ENCODE measurements at places on chromosomes 2 and 18. TPM values are rescaled to one million over a fixed set of nuclear protein-coding genes. Genes with fewer than 3 reads are reported as not detected.

Gene TBR1
- total RNA-seq: 0.05 TPM

- DNase-seq: peak; percentile 59
These were observed 55.9 kb upstream of the CTLA4 start for GRCh38 chr2:203811491-203812221.

GRCh38 chr2:3536682-3537632 lies 17.6 kb upstream of the ADI1 start:
- DNase-seq: no peak

DNA sequence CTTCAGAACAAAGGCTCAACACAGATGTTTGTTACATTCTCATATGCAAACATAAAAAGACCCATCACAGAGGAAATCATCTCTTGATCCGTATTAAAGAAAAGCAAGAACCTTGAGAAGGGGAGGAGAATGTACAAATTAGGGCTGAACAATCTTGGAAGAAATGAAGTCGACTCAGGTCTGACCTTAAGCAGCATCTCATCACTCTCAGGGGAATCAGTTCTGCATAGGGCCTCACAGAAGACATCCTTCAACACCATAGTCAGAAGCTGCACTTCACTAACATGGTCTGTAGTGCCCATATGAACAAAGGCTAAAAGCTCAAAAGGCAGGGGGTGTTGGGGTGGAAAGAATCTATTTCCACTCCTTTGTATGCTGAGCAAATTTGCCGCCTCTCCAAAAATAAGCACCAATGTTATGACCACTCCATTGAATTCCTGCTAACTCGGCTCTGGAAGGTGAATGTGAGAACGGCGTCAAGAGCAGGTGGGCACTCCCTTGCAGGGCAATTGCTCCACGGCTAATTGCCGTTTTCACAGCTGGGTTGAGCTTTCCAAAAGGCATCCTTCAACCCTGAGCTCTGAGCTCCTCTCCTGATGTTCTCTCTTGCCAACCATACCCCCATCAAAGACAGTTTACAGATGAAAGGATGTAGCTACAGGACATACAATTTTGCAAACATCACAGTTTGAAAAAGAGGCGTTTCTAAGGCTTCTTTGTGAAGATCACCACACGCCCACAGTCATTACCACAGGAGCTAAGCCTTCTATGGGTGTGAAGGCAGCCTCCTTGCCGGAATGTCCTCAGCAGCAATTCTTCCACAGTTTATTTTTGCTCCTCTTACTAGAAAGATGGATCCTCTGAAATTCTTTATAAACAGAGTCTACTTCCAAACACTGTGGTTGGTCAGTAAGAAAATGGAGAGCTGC lies 10.0 kb downstream of the KLF7 start:
- DNase-seq: no peak

GRCh38 chr2:186746584-186746983 lies 52.7 kb downstream of the FAM171B start:
- DNase-seq: no peak

DNA sequence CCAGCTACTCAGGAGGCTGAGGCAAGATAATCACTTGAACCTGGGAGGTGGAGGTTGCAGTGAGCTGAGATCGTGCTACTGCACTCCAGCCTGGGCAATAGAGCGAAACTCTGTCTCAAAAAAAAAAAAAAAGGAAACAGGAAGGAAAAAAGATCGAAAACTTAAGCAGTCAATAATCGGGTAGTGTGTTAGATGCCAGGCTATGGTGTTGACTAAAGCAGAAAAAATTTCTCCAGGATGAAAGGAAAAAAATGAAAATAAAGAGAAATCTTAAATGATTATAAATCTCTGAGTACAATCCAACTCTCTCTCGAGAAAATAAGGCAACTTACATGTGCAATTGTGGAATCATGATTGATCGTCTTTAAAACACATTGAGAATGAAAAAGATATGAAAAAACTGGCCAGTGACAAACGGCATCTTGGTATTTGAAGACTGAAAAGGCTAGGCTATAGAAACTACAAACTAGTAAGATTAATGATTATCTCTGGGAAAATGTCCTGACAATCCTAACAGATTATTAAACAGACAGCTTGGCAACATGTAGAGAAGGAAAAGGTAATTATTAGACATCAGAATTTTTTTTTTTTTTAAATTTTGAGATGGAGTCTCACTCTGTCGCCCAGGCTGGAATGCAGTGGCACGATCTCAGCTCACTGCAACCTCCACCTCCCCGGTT lies 16.3 kb upstream of the EPHA4 start:
- no peak for DNase-seq

Gene MOCOS
- total RNA-seq: 0.17 TPM

Gene FOXI3
- not detected for total RNA-seq

DNA sequence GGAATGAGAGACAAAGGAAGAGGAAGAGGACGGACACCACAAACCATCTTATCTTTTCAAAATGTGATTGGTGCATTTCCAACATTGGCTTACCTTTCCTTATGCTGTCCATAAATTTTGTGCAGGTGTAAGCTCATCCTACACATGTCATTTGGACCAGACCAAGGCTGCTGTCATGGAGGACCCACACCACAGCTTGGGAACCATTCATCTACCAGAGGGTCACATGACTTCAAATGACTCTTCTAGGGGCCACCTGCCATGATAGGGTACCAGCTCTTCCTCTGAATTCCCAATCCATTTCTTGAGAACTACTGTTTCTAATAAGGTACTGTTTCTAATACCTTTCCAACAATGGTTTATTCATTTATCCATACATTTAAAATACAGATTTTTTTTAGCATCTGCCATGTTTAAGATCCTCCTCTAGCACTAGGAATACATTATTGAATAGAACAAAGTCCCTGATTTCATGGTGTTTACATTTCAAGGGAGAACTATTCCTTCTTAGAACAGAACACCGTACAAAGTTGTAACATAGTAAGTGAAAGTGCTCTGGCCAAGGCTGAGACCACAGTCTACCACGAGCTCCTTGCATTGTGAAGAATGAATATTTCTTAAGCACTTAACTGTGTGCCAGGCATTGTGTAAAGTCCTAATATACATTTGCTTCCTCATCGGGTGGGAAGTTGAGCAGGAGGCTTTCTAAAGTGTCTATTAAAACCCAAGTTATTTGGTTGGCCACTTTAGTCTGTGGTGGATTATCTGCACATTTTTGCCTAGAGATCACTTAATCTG lies 246.1 kb upstream of the FN1 start:
- no peak for DNase-seq

Gene CHRNG
- total RNA-seq: not detected

Gene TTC39C
- total RNA-seq: 28.8 TPM

GRCh38 chr2:67922080-67922785 lies 140.6 kb downstream of the C1D start:
- no peak for DNase-seq

- DNase-seq: no peak
These were observed 198.4 kb downstream of the EIPR1 start for GRCh38 chr2:3179208-3179607.

DNA sequence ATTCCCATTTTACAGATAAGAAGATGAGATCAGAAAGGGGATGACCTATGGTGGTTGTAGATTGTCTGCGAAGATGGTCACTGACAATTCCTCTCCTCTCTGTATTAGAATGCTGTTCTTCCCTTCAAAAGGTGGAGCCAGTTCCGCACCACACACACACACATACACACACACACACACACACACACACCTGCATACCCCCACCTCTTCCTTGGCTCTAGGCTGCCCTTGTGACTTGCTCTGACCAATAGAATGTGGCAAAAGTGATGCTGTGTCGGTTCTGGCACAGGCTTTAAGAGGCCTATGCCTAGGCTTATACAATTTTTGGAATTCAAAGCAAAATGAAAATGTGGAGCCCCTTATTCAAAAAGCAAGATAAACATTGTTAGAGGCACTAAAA lies 88.0 kb downstream of the ZFP36L2 start:
- DNase-seq: no peak

DNA sequence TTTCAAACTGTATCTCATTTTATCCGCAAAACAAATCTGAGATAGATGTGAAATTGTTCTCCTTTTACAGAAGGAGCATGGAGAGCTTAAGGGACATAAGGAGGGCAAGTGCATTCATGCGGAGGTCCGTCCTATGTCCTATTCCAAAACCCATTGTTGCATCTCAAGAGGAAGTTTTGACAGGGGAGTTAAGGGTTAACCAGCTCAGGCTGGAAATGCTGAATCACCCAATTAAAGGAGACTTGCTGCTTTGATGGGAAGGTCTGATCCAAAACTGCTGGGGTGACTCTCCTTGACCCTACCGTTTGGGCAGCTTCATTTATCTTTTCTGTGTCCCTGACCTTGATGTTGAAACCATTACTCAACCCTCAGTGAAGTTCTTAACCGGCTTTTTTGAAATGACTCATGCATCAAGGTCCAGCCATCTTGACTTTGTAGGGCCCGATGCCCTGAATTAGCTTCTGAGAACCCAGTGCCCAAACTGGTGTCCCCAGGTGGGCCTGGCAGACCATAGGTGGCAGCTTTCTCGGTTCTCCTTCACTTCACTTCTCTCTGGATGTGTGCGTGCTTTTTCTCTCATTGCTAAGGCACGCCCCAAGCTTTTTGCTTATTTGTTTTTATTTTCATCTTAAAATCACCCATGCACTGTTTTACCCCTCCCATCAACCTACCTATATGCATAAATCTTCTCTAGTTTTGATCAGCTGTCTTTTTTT lies 15.9 kb upstream of the TXNDC2 start:
- no peak for DNase-seq

- no peak for DNase-seq
These were observed 69.5 kb downstream of the KCNH7 start for GRCh38 chr2:162769066-162769465.

Gene ZBTB7C
- total RNA-seq: 1.4 TPM

GRCh38 chr2:190526105-190526750 lies 8.3 kb downstream of the NEMP2 start:
- no peak for DNase-seq

Gene CCDC141
- 0.78 TPM for total RNA-seq

GRCh38 chr2:191295088-191295487 lies 49.9 kb downstream of the MYO1B start:
- no peak for DNase-seq

DNA sequence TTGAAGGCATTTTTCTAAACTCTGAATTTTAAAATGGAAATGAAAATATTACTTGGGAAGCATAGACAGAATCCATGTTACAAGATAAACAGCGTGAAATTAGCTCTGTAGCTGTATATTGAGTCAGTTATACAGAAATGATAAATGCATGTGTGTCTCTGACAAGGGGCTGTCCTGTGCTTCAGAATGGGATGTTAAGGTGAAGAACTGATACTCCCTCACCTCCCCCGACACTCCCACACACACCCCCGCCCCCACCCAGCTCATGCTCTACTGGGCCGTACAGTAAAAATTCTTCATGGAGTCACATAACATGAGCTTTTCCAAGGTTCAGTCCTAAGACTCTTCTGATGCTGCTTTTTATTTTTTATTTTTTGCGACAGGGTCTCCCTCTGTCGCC lies 869 bp upstream of the THUMPD2 start:
- no peak for DNase-seq

GRCh38 chr18:32362484-32362883 lies 108.2 kb downstream of the GAREM1 start:
- no peak for DNase-seq

DNA sequence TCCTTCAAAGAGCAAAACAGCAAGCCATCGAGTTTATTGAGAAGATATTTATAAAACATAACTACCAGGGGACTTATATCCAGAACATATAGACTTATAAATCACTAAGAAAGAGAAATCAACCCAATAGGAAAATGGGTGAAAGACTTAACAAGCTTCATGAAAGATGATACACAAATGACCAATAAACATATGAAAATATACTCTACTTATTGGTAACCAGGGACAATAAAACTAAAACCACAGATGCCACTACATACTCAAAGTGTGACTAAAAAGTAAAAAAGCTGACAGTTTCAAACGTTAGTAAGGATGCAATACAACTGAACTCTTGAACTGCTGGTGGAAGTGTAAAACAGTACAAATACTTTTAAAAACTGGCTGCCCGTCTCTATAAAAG lies 154.3 kb downstream of the TMEM163 start:
- no peak for DNase-seq

DNA sequence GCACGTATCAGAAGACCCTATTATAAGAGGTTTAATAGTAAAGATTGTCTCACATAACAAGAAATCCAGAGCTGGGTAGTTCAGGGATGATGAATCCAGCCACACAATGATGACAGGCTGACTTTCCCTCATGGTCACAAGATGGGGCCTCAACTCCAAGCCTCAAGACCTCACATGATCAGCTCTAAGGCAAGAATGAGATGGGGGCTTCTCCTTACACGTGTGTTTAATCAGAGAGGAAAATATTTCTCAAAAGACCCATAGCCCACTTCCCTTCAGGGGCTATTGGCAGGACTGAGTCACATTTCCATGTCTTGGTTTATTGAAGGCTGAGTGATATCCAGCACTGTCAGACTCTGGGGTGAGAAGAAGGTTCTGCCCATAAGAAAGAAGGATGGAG lies 100.2 kb upstream of the FOSL2 start:
- no peak for DNase-seq

DNA sequence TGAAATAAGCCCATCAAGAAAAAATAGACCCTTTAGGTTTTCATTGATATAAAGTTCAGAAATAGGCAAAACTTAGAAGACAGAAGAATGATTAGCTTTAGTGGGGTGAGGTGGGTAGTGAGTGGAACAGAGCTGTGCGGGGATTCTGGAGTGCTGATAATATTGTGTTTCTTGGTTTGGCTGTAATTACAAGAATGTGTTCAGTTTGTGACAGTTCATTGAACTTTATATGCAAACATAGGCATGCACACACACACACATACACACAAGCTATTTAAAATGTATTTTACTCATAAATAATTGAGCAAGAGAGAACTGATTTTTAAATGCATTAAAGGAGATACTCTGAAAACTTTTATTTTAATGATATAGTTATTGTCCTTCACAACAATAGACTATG lies 17.1 kb downstream of the ARHGAP15 start:
- no peak for DNase-seq

DNA sequence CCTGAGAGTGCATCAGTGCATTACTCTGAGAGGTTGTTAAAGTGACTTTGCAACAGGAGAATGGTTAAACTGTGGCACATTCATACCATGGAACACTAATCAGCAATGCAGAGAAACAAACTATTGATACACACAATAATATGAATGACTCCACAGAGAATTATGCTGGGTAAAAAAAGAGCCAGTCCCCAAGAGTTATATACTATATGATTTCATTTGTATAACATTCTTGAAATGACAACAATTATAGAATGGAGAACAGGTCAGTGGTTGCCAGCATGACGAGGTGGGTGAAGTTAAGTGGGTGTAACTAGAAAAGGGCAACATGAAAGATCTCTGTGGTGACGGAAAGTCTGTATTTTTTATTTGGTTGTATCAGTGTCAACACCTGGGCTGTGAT lies 3.0 kb upstream of the NT5C1B start:
- DNase-seq: no peak

GRCh38 chr2:98908931-98909316 lies 27.1 kb downstream of the CRACDL start:
- no peak for DNase-seq

- DNase-seq: no peak
These were observed 46.6 kb upstream of the GALR1 start for GRCh38 chr18:77203071-77203470.

- no peak for DNase-seq
These were observed 411.7 kb downstream of the PTPRM start for GRCh38 chr18:7978834-7979233.

- no peak for DNase-seq
These were observed 318.7 kb downstream of the NOL4 start for GRCh38 chr18:33906046-33906445.

Gene TMEM169
- total RNA-seq: 0.93 TPM

All from activated T-helper 1 cell treated with anti-CD3 and anti-CD28 coated beads, Interleukin-12 subunit alpha, Interleukin-12 subunit beta, Interleukin-2, Interleukin-4 antibody, amounts not matched to agents 30 ng/mL and 10 ng/mL and 1 ng/mL, durations not matched to agents 14 hours and 24 hours and 36 hours (primary cell).